ENCODE measurements at places on chromosomes 2 and 18.

DNA sequence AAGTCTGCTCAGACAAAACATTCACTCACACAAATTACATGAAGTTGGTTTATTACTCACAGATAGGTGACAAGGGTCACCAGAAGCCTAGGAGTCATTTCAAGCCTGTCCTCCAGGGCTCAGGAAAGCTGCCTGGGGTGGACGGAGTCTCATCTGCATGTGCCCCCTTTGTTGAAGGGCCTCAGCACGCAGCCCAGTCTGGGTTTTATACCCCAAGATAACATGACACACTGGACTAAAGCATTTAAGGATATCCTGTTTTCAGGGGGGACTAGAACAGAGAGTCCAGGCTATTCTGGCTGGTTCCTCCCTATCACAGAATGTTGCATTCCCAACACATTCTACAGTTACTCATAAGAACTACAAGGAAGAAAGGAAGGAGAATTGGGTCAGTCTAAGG lies 164.7 kb downstream of the MREG start:
- DNase-seq: no peak

DNA sequence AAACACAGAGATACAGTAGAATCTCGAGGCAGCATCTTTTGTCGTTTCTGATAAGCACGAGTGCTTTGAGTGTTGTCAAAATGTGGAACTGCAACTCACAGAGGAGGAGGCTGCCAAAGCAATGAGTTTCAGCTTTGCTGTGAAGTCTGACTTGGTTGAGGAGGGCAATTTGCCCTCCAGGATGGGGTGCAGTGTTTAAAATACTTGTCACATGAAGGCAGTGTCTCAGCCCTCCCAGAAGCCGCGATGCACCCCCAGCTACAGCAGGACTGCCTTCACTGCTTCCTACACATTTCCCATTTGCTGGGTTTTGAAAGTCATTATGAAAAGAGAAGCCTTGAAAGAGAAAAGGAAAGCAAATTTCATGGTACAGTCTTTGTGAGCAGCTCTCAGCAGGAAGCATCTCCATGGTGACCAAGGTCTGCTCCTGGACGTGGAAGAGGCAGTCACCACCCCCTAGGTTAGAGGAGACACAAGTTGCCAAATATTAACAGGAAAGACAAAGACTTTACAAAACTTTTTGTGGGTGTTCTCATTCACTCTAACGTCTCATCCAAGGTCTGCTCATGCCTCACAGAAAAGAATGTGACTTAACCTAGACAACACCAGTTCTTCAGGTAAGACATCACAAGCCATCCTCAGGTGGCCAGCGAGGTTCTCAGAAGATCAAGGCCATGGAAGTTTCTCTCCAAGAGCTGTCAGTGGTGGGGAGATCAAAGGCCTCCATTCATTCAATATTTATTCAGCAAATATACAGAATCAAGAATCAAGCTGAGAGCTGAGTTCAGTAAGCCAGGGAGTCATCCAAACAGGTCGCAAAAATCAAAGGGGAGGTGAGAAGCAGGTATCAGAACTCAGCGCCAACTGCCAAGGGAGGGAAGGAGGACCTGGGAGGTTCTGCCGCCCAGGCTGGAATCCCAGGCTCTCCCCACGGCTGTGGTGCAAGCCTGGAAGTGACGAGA lies 476.0 kb downstream of the EIPR1 start:
- DNase-seq: no peak

DNA sequence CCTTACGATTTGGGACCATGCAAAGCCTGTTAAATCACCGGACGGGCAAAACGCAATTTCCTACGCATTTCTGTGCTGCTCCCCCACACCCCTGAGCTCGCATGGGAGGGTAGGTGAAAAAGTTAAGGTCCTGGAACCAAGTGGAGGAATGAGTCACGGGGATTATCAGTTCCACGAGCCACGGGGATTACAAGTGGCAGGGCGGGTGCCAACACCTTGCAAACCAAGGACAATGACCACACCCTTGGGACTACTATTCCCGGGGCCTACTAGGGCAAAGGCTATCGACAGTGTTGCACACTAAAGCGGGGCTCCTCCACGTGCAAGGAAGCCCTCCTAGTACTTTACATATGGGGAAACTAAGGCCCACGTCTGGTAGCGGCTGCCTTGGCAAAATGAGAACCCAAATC lies 447 bp downstream of the RETSAT start:
- DNase-seq: peak; percentile 77

- no peak for DNase-seq
Measured at GRCh38 chr2:225468131-225468530, 68.6 kb downstream of the NYAP2 start.
